Temporal lobe (tissue), 4 donors: ENCODE measurements at places on chromosomes 5 and 9. TPM values are rescaled to one million over a fixed set of nuclear protein-coding genes. Genes with fewer than 3 reads are reported as not detected.

PCDHGA5 gene
- 11.3 TPM for total RNA-seq

DMRT3 gene
- total RNA-seq: not detected

ACTL7B gene
- total RNA-seq: not detected

DRD1 gene
- total RNA-seq: 4.7 TPM

CXCL14 gene
- 9.3 TPM for total RNA-seq

CCDC180 gene
- 10.3 TPM for total RNA-seq

SPRY4 gene
- total RNA-seq: 7.1 TPM

KIF12 gene
- total RNA-seq: 0.49 TPM

LECT2 gene
- not detected for total RNA-seq

PCDH12 gene
- 3.4 TPM for total RNA-seq

CER1 gene
- total RNA-seq: not detected

TAF11L10 gene
- total RNA-seq: not detected

IL13 gene
- total RNA-seq: not detected

PGM5 gene
- 3.4 TPM for total RNA-seq

IL3 gene
- total RNA-seq: not detected

PHF24 gene
- 25.6 TPM for total RNA-seq

CTSV gene
- total RNA-seq: 0.74 TPM

RPP25L gene
- 4.2 TPM for total RNA-seq

SPAAR gene
- total RNA-seq: 0.25 TPM

C9 gene
- not detected for total RNA-seq

TAF1L gene
- total RNA-seq: 0.25 TPM

PTPN3 gene
- total RNA-seq: 4.4 TPM

NAIP gene
- 20.7 TPM for total RNA-seq

MYMK gene
- total RNA-seq: not detected
